Caki2 (cell line): ENCODE measurements at places on chromosomes 12 and 14.

- DNase-seq, result no peak
Observed at GRCh38 chr12:131408484-131408883, 302.4 kb upstream of the SFSWAP start.

DNA sequence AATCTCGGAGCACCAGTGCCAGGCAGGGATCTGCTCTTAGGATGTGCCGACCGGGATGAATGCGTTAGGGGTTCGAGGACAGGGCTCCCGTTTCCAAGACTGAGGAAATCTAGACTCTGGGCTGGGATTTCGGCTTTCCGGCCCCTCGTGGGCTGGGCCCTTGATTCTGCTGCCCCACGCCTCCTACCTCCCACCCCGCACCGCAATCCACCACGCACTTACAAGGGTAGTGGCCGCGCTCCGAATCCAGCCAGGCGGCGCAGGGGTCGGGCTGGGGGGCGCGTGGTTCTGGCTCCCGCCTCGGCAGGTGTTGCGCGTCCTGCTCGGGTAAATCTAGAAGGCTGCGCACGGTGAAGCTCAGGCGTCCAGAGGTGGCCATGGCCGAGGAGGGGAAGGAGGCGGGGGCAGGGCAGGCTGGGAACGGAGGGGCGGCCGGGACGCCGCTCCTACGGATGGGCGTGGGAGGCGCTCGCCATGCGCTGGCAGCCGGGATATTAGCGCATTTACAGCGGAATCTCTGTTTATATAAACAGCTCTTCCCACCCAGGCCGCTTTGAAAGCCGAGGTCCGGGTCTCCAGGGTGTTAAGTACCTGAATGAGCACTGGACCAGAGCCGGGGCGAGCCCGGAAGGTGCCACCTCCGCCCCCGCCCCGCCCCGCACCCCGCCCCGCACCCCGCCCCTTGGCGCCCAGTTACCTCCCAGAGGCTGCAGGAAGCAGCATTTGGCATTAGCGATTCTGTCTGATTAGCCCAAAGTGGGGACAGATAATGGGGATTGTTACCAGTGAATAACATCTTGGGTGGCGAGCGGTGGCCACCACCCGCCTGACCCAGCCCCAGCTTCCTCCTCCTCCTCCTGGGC lies at the start of gene NKX2-8:
Gene NKX2-8 (minus strand): TSS at position 604 of the 863 bp plus-strand sequence. CDS start 225 bp downstream, at position 379.
- peak; percentile 51 for DNase-seq

DNA sequence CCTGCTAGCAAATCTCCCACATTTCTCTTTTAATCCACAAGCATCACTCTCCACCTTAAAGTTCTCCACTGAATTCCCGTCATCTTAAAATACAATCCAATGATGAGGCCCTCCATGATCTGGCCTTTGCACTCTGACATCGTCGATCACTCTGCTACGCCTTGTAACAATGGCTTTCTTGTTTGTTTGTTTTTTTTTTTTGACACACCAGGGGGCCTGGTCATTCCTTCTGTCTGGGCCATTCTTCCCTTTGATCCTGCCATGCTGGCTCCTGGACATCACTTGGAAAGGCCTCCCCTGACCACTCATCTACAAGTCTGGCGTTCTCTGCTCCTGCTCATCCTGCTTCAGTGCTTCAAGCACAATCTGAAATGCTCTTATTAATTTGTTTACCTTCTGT lies 233.5 kb downstream of the PPM1H start:
- no peak for DNase-seq

- DNase-seq, result no peak
Observed at GRCh38 chr14:103856105-103856504, 8.7 kb upstream of the PPP1R13B start.

DNA sequence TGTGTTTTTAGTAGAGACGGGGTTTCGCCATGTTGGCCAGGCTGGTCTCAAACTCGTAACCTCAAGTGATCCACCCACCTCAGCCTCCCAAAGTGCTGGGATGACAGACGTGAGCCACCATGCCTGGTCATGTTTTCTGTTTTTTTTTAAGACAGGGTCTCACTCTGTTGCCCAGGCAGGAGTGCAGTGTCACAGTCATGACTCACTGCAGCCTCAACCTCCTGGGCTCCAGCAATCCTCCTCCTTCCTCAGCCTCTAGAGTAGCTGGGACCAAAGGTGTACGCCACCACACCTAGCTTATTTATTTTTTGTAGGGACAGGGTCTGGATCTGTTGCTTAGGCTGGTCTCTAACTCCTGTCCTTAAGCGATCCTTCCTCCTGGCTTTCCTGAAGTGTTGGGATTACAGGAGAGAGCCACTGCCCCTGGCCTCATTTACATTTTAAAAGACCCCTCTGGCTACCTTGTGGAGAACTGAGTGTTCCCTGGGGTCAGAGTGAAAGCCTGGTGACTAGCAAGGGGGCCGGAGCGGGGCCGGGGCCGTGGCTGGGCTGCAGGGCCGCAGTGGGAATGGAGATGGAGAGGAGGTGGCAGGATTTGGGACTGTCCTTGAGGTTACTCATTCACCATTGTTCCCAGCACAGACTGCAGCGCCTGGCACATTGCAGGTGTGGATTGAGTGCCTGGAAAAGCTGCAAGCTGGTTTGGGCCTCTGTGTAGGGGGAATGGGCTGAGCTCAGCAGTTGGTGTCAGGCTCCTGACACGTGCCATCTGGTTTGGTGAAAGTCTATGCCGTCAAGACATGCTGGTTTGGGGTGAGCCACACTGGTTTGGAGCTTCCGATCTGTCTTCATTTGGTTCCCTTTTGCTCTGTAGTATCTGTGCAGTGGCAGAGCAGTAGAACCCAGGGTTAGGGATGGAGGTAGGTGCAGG lies 18.1 kb downstream of the KMT5A start:
- no peak for DNase-seq

GRCh38 chr14:74109369-74109768 lies 24.6 kb downstream of the LIN52 start:
- no peak for DNase-seq

DNA sequence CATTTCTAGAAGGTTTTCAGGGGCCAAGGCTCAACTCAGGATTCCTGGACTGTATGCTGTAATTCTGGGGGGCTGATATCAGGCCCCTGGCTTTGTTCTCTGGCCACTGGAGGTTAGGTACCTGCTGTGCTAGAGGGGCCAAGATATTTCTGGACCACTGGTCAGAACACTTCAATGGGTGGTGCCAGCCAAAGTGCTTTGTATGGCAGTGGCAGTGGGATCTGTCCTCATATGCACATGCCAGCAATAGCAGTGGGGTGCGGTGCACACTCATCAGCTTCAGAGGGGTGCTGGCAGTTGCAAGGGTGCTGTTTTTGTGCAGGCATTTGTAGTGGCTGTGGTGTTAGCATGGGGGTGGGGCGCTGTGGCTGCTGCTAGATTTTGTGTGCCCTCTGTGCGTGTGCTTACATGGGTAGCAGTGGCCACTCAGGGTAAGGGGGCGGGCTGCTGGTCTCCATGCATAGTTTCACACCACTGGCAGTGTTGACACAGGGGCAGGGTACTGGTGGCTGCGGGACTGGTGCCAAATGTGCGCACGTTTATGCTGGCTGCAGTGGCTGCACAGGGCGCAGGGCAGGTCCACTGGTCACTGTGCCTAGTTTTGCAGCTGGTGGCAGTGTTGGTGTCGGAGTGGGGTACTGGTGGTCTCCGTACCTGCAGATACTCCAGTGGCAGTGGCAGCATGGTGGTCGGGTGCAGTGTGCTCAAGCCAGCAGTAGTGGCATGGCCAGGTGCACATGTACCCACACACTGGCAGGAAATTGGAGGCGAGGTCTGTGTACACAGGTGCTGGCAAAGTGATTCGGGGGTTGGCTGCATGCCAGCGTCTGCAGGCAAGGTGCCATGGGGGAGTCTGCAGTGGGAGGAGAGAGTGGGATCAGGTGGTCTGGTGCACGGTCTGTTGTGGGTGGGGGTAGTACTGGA lies 12.6 kb downstream of the NOPCHAP1 start:
- no peak for DNase-seq

DNA sequence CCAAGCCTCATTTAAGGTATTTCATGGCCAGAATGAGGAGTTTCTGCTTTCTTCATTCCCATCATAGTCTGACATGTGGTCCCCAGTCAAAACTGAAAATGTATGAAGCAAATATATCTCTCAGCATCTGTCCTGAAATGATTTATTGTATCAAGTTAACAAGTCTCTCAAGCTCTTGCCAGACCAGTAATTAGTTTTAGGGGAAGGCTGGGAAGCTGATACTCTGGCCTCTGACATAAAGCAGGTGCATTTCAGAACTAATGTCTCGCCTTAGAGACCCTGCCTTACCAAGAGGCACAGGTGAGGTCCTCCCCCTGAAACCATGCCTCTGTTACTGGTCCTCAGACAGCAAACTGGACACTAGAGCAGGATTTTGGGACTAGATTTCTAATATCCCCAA lies 266.5 kb downstream of the SLC15A4 start:
- no peak for DNase-seq

GRCh38 chr14:36931791-36932190 lies 240.6 kb downstream of the SLC25A21 start:
- no peak for DNase-seq

DNA sequence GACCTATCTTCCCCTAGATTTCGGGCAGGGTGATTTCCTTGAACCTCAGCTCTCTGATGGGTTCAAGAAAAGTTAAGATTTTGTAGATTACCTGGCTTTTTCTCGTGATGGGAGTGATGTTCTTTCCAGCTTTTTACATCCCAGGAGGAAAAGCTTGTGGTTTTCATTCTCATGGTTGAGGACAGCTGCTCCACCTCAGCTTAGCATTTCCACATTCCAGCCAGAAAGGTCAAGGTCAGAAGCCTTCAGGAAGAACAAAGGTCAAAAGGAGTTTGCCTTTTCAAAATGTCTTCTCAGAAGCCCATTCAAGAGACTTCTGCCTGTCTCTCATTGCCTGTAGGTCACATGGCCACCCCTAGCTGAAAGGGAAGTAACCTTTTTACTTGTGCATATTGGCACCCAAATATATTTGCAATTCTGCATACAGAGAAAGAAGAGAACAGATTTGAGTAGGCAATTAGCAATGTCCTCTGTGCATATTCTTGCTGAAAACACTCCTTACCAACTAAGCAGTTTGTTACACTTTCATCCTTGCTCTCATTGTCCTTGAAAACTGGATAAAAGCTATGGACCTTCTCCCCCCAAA lies 6.6 kb upstream of the ADGRD1 start:
- no peak for DNase-seq

DNA sequence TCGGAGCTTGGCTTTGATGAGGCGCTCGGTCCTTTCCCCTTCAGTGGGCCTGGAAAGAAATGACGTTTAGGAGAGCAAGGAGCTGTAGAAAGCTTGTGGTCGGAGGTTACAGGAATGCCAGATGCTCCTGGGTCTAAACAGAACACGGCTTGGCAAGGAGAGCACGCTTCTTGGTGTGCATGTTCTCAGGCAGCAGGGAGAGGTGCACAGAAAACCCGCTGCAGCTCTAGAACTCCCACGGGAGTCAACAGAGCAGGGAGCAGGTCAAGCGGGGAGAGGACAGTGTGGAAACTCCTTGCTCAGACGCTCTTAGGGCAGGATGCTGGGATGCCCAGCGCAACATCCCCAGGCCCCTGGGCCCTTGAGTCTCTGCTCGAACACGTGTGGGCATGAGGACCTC lies 51.0 kb downstream of the SSH1 start:
- DNase-seq, result no peak

GRCh38 chr14:94897082-94897481 lies 127.2 kb upstream of the GSC start:
- DNase-seq, result no peak

DNA sequence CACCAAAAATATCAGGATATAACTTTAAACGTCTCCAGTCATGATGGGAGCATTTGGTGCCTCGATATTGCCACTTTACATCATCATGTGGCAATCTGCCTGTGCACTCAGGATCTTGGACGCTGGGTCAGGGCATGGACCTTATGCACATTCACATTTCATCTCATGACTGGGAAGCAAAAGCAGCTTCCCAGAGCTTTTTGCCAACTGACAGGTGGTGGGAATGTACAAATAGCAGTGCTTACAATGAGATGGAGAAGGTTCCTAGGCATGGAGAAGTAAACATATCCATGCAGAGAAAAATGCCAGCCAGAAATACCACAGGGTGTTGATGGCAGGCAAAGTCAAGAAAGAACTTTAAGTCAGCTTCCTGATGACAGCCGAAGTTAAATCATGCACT lies 30.3 kb downstream of the EFCAB11 start:
- DNase-seq, result no peak

DNA sequence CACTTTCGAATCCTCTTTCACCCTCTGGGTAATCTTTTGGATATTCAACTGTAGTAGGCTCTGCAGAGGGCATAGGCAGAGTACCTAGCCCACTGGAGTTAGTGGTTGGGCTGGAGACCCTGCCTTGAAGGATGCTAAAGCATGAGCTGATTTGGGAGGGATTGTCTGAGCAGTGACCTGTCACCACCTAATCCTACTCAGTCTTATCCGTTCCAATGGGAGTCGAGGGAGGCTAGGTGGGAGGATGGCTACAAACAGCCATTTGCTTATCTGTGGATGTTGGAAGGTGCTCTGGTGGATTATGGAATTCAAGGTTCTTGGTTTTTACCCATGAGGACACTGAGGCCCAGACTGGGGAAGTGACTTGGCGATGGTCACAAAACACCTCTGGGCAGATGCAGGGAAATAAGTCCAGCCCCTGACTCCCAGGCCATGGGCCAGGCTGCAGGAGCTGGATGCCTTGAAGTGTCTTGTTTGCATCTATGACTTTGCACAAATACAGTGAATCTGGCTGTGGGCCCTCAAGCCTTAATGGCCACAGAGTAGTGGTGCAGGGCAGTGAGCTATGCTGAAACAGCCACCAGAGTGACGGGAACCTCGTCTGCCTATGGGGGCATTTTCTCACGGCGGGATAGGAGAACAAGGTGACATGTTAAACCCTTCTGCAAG lies 3.7 kb downstream of the KMT5A start:
- DNase-seq, result no peak

DNA sequence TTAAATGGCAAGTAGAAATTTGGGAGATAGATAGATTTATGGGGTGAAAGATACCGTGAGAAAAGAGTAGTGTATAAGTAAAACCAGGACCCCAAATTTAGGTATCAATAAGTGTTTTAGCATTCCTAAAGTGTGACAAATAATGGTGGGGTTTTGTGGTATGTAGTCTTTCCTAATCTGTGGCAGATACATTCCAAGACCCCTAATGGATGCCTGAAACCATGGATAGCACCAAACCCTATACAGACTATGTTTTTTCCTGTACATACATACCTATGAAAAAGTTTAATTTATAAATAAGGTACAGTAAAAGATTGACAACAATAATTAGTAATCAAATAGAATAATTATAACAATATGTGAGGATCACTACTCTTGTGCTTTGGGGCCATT lies 14.4 kb upstream of the TCP11L2 start:
- DNase-seq, result no peak

GRCh38 chr14:23358553-23359166 lies 6.0 kb upstream of the SLC22A17 start:
- no peak for DNase-seq

- DNase-seq, result peak; percentile 78
Observed at GRCh38 chr12:124921200-124922031, 7.0 kb upstream of the UBC start.
